Glomerular endothelial cell (primary cell): ENCODE measurements at places on chromosomes 13 and 19. TPM values are rescaled to one million over a fixed set of nuclear protein-coding genes. Genes with fewer than 3 reads are reported as not detected.

PRTN3 gene
- total RNA-seq, result not detected in 2 replicates

NKPD1 gene
- 0.29 TPM in 2 replicates for total RNA-seq

KIR3DL2 gene
- total RNA-seq, result not detected in 2 replicates

CCNA1 gene
- 5.7 and 7.0 TPM in 2 replicates for total RNA-seq

SULT2A1 gene
- not detected in 2 replicates for total RNA-seq

EIF3K gene
- 392 and 501 TPM in 2 replicates for total RNA-seq

ZFP14 gene
- 1.2 and 3.5 TPM in 2 replicates for total RNA-seq

GPR4 gene
- total RNA-seq, result 12.6 and 14.8 TPM in 2 replicates

APOE gene
- total RNA-seq, result 4.0 and 10.0 TPM in 2 replicates

EFNA2 gene
- 2.6 and 4.8 TPM in 2 replicates for total RNA-seq

KL gene
- total RNA-seq, result 0.15 and 0.41 TPM in 2 replicates

POLR2I gene
- 38.7 and 51.9 TPM in 2 replicates for total RNA-seq

DZIP1 gene
- total RNA-seq, result 13.0 and 26.7 TPM in 2 replicates

CNFN gene
- not detected in 2 replicates for total RNA-seq

CEBPA gene
- 0.10 and 0.47 TPM in 2 replicates for total RNA-seq

ZNF99 gene
- not detected in 2 replicates for total RNA-seq

C19orf81 gene
- 3.1 and 9.0 TPM in 2 replicates for total RNA-seq

KIR2DL1 gene
- total RNA-seq, result not detected in 2 replicates

LRRC63 gene
- total RNA-seq, result 0.06 TPM in 1 of 2 replicates, not detected in the other

LGALS14 gene
- total RNA-seq, result not detected in 2 replicates

CDX2 gene
- not detected in 2 replicates for total RNA-seq

PRODH2 gene
- total RNA-seq, result not detected in 2 replicates

GSX1 gene
- total RNA-seq, result not detected in 2 replicates

KCNJ14 gene
- total RNA-seq, result 0.73 and 1.2 TPM in 2 replicates

ADM5 gene
- 1.5 and 1.8 TPM in 2 replicates for total RNA-seq

DACH1 gene
- total RNA-seq, result 11.8 and 23.6 TPM in 2 replicates

TMEM190 gene
- not detected in 2 replicates for total RNA-seq

SMIM44 gene
- not detected in 2 replicates for total RNA-seq

CYP2A7 gene
- total RNA-seq, result not detected in 2 replicates

KIR3DL1 gene
- total RNA-seq, result not detected in 2 replicates

SHISA2 gene
- total RNA-seq, result 15.5 and 48.6 TPM in 2 replicates

PCSK4 gene
- 3.7 and 5.0 TPM in 2 replicates for total RNA-seq

ZNF285 gene
- 3.1 and 4.2 TPM in 2 replicates for total RNA-seq

UBL3 gene
- total RNA-seq, result 13.7 and 14.1 TPM in 2 replicates

TEX26 gene
- total RNA-seq, result not detected in 2 replicates

ZFP30 gene
- total RNA-seq, result 6.8 and 17.8 TPM in 2 replicates

FFAR3 gene
- total RNA-seq, result not detected in 2 replicates

ANGPTL4 gene
- total RNA-seq, result 124 and 137 TPM in 2 replicates
